Muscle of back (tissue), 13 donors: ENCODE measurements at places on chromosomes 11 and 22.
A peak's percentile ranks its signal among the peaks of the same experiment; 100 is the strongest.

DNA sequence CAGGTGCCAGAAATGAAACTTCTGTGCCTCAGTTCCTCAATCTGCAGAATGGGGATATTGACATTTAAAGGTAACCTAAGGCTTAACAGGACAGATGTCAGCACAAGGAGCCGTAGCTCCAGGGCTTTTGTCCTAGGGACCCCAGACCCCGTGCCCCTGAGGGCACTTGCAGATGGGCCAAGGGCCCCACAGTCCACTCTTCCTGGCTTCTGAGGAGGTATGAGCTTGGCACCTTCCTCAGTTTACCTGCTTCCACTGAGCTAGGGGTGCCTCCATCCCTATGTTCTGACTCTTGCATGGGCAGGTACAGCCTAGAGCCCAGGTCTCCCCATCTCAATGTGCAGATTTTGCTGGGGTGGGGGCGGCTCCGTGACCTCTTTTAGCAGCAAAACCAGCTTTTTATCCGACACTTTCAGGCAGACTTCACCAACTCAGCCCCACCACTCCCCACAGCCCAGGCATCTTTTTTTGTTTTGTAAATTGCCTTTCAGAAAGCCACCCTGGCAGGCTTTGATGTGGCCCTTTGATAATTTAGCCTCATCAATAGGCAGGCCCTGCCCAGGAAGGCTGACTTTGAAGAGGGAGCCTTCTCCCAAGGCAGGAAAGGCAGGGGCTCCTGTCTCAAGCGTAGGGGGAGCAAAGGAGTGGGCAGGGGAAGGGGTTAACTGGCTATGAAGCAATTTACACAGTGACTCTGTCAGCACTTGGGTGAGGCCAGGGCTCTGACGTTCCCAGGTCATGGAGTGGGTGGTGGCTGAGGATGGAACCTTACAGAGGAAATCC, 23.7 kb upstream of the FGF3 start:
- no peak for DNase-seq

DNA sequence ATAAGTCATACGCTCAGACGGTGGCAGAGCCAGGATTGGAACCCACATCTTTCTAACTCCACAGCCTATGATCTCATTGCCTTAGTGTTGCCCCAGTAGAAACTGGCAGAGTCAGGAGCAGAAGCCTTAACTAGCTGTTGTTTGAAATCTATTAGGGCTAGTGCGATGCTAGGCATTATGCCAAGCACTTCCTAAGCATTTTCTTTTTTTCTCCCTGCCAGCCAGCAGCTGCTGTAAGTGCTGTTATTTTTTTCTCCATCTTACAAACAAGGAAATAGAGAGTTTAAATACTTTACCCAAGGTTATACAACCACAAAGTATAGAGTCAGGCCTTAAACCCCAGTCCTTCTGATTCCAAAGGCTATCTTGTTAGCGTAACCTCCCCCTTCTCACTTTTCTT, 161.0 kb upstream of the SORL1-AS1 start:
- no peak for DNase-seq

GRCh38 chr11:121696931-121697670, 244.3 kb upstream of the SORL1-AS1 start:
- no peak for DNase-seq

DNA sequence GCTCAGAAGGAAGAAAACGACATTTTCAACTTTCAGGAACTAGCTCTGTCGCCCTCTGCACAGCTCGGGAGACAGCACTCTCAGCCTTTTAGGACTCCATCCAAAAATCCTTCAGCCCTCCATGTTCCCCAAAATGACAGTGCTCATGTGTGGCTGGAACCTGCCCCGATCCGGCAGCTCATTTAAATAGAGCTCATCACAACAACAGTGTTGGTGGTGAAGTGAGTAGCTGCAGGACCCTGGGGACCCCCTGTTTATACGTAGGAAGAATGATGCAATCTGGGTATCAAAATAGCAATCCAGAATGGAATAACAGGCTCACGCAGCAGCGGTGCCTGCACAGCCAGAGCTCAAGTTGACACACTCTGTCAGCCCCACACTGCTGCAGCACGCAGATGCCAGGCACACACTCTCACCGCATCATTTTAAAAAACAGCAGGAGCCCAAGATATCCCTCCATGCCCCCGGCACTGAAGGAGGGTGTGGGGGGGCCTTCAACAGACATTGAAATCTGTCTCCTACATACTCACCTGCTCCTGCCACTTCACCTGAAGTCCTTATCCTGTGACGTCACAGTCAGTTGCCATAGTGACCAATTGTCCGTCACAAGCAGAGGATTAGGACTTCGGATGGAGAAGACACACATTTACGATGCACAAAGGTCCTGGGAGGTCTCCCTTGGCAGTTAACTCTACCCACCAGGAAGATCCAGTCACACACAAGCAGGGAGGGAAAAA, 24.0 kb downstream of the TRIM66 start:
- peak; percentile 53 for DNase-seq

GRCh38 chr11:120750647-120751549, 239.3 kb downstream of the GRIK4 start:
- no peak for DNase-seq
